ENCODE measurements at places on chromosomes 6 and 20.

GRCh38 chr6:106453756-106454367, 93.3 kb downstream of the CRYBG1 start:
- DNase-seq: no peak

- DNase-seq: no peak
Measured at GRCh38 chr6:161903584-161904212, 629.8 kb upstream of the AGPAT4 start.

GRCh38 chr6:138493413-138493812, 5.9 kb downstream of the NHSL1 start:
- no peak for DNase-seq

- DNase-seq: no peak
Measured at GRCh38 chr6:90818163-90818562, 231.3 kb upstream of the MAP3K7 start.

DNA sequence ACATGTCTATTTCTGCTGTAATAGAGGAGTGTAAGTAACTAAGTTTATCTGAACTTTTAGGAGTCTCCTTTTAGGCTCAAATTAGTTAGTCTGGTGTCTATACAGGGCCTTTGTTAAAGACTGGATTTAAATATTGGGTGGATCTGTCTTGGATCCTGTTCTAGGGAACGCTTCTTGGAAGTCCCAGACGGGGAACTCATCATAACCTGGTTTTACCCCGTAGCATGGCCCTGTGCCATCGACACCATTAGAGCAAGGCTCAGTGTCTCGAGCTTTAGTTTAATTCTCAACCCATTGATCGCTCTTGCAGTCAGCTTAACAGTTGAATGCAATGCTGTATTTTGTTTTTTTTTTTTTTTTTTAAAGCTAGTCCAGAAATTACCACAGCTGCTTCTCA, 89.9 kb downstream of the CARMIL1 start:
- no peak for DNase-seq

DNA sequence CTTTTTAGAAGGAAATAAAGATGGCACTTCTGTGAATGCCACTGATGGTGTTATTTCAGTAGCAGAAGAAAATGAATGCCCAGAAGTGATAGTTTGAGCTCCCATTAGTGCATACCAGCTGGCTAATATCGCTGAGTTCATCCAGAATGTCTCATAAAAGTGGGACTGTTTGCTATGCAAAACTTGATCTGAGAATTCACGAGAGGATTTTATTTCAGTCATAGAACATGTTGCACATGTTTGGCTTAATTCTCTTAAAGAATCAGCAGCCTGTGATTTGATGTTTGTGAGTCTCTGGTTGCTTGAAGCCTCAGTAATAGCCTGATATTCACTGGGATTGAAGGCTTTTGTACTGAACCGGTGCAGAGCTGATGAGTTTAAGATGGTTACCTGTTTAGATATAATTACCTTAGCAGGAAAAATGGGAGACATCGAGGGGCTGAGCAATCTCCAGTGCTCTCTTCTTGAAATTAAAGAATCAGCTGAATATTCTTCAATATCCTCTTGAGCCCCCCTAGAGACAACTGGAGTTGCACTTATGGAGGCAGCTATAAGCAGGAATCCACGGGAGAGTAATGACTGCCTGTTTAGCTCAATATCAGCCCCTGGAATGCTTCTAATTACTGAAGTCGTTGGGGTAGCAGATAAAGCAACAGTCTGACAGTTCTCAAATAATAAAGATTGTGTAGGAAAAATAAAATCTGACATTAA, 955.5 kb downstream of the PHF3 start:
- DNase-seq: no peak

- no peak for DNase-seq
Measured at GRCh38 chr6:25959890-25960536, 2.6 kb upstream of the TRIM38 start.

- DNase-seq: peak; percentile 62
Measured at GRCh38 chr6:43770372-43771209, 580 bp downstream of the VEGFA start.

DNA sequence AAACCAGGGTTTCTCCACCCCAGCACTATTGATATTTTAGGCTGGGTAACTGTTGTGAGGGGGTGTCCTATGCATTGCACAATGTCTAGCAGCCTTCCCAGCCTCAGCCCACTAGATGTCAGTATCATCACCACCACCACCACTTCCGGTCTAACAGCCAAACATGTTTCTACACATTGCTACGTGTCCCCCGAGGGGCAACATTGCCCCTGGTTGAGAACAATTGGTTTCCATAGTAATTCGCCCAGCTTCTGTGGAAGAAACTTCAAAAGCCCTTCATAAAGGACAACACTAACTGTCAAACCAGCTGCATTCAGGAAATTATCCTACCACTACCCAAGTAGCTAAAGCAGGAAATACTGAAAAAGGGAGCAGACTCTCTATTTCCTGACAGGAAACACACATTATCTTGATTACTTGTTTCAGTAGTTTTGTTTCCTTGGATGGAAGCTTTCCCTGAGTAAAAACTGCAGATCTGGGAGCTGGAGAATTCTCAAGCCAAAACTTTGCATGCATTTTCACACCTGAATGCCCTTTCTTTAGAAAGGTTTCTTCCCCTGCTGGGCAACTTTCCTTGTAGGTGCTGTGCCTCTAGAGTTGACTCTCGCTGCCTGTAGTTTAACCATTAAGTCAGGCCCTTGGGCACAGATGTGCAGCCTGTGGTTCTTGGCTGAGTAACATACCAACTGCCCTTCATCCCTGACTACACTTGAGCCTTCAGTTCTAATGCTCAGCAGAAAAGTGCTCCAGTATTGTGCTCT, 23.6 kb downstream of the PKHD1 start:
- DNase-seq: no peak

DNA sequence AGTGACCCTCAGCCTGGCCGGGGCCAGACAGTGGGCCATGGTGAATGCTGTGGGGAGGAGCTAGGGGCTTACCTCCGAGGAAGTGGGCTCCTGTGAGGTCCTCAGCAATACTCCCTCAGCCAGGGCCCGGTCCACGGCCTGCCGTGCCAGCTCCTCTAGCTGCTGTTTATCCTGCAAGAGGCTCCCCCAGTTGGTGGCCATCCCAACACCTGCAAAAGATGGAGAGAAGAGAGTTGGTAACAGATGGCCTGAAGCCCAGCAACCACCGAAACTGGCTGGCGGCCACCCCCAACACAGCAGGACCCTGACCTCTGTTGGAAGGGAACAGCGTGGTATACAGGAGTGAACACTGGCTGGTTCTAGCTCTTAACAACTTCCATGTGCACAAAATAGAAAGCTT, 4.0 kb downstream of the GSS start:
- no peak for DNase-seq
